A549 treated with Hydrocortisone at 1 μM for 4 hours (cell line): ENCODE measurements at places on chromosomes 16 and 17. TPM values are rescaled to one million over a fixed set of nuclear protein-coding genes. Genes with fewer than 3 reads are reported as not detected.

LDHD gene
- total RNA-seq, result 0.59 to 0.87 TPM (median 0.84 TPM) in 5 replicates

CCL18 gene
- not detected in 5 replicates for total RNA-seq

LITAF gene
- 179 to 192 TPM (median 186 TPM) in 5 replicates for total RNA-seq

TEKT1 gene
- 0.03 to 0.27 TPM (median 0.16 TPM) in 5 replicates for total RNA-seq

PLXDC1 gene
- total RNA-seq, result 0.02 to 0.33 TPM (median 0.14 TPM) in 5 replicates

PAGR1 gene
- 38.6 to 43.2 TPM (median 40.7 TPM) in 5 replicates for total RNA-seq

CBLN1 gene
- 0.13 to 0.29 TPM (median 0.15 TPM) in 4 of 5 replicates, not detected in the other for total RNA-seq

KRT32 gene
- total RNA-seq, result 0.05 to 0.07 TPM (median 0.06 TPM) in 3 of 5 replicates, not detected in the others

SEPTIN1 gene
- 0.97 to 2.6 TPM (median 2.1 TPM) in 5 replicates for total RNA-seq

YBX2 gene
- total RNA-seq, result 0.43 to 0.55 TPM (median 0.44 TPM) in 5 replicates

CMTM2 gene
- total RNA-seq, result not detected in 5 replicates

TP53TG3F gene
- 0.08 to 0.25 TPM (median 0.17 TPM) in 5 replicates for total RNA-seq

HLF gene
- 0.09 to 0.14 TPM (median 0.10 TPM) in 5 replicates for total RNA-seq

TP53TG3 gene
- total RNA-seq, result 0.22 to 1.2 TPM (median 0.59 TPM) in 5 replicates

KRTAP4-3 gene
- total RNA-seq, result not detected in 5 replicates

ZNF205 gene
- 13.0 to 14.7 TPM (median 14.4 TPM) in 5 replicates for total RNA-seq

MSLN gene
- 2.5 to 4.0 TPM (median 3.1 TPM) in 5 replicates for total RNA-seq

ACSM2A gene
- total RNA-seq, result not detected in 5 replicates

MPHOSPH6 gene
- 27.3 to 41.8 TPM (median 29.0 TPM) in 5 replicates for total RNA-seq

MT1A gene
- 22.0 to 34.8 TPM (median 26.9 TPM) in 5 replicates for total RNA-seq

KCTD2 gene
- total RNA-seq, result 30.1 to 35.5 TPM (median 30.5 TPM) in 5 replicates

C16orf86 gene
- 0.05 to 0.13 TPM in 2 of 5 replicates, not detected in the others for total RNA-seq

NHERF2 gene
- 49.8 to 63.3 TPM (median 62.7 TPM) in 5 replicates for total RNA-seq

ZNF19 gene
- 1.5 to 2.9 TPM (median 1.9 TPM) in 5 replicates for total RNA-seq

PPP1R27 gene
- total RNA-seq, result 0.15 to 0.39 TPM (median 0.22 TPM) in 4 of 5 replicates, not detected in the other

MYL4 gene
- total RNA-seq, result 0.21 TPM in 1 of 5 replicates, not detected in the others

PLSCR3 gene
- 38.8 to 44.7 TPM (median 42.7 TPM) in 5 replicates for total RNA-seq

KCNJ18 gene
- total RNA-seq, result 0.05 to 0.08 TPM (median 0.08 TPM) in 3 of 5 replicates, not detected in the others

HSBP1 gene
- 112 to 203 TPM (median 194 TPM) in 5 replicates for total RNA-seq

OR2C1 gene
- not detected in 5 replicates for total RNA-seq

TIMM22 gene
- total RNA-seq, result 27.5 to 30.7 TPM (median 30.4 TPM) in 5 replicates

CBFA2T3 gene
- 0.31 to 0.85 TPM (median 0.77 TPM) in 5 replicates for total RNA-seq

SALL1 gene
- total RNA-seq, result 0.20 to 0.73 TPM (median 0.35 TPM) in 5 replicates

MYH13 gene
- total RNA-seq, result 0.01 to 0.02 TPM in 2 of 5 replicates, not detected in the others

SOCS3 gene
- total RNA-seq, result 30.9 to 36.8 TPM (median 33.0 TPM) in 5 replicates

PKD1 gene
- total RNA-seq, result 42.8 to 51.1 TPM (median 46.6 TPM) in 5 replicates

PRR15L gene
- 2.3 to 3.6 TPM (median 3.0 TPM) in 5 replicates for total RNA-seq

KRTAP4-1 gene
- 0.10 to 0.29 TPM (median 0.16 TPM) in 3 of 5 replicates, not detected in the others for total RNA-seq

ZNF624 gene
- 1.1 to 2.2 TPM (median 1.4 TPM) in 5 replicates for total RNA-seq

PIMREG gene
- 41.3 to 51.1 TPM (median 48.2 TPM) in 5 replicates for total RNA-seq

RNF112 gene
- total RNA-seq, result 0.48 to 0.71 TPM (median 0.62 TPM) in 5 replicates

KRTAP1-5 gene
- total RNA-seq, result not detected in 5 replicates

HBQ1 gene
- total RNA-seq, result 3.7 to 8.3 TPM (median 6.4 TPM) in 5 replicates

VWA3A gene
- total RNA-seq, result 0.02 to 0.07 TPM (median 0.07 TPM) in 3 of 5 replicates, not detected in the others

PPL gene
- total RNA-seq, result 4.0 to 5.6 TPM (median 4.9 TPM) in 5 replicates

MRPS23 gene
- total RNA-seq, result 172 to 244 TPM (median 180 TPM) in 5 replicates

NPIPA7 gene
- total RNA-seq, result 7.5 to 14.1 TPM (median 11.1 TPM) in 5 replicates

MYH1 gene
- not detected in 5 replicates for total RNA-seq

CAPN15 gene
- 50.9 to 69.7 TPM (median 68.7 TPM) in 5 replicates for total RNA-seq

PIK3R5 gene
- 0.06 to 0.09 TPM in 2 of 5 replicates, not detected in the others for total RNA-seq

NAA38 gene
- 139 to 244 TPM (median 211 TPM) in 5 replicates for total RNA-seq

CA4 gene
- total RNA-seq, result 0.09 to 0.29 TPM (median 0.20 TPM) in 3 of 5 replicates, not detected in the others

ITGA2B gene
- 1.2 to 1.9 TPM (median 1.6 TPM) in 5 replicates for total RNA-seq

ATP6V0D1 gene
- total RNA-seq, result 102 to 121 TPM (median 114 TPM) in 5 replicates

ZNF594 gene
- 1.2 to 1.7 TPM (median 1.4 TPM) in 5 replicates for total RNA-seq

C1QTNF1 gene
- total RNA-seq, result 45.9 to 57.7 TPM (median 49.2 TPM) in 5 replicates

ZG16 gene
- not detected in 5 replicates for total RNA-seq

AGRP gene
- 0.20 TPM in 1 of 5 replicates, not detected in the others for total RNA-seq
